ENCODE measurements at places on chromosomes 7 and 10.

DNA sequence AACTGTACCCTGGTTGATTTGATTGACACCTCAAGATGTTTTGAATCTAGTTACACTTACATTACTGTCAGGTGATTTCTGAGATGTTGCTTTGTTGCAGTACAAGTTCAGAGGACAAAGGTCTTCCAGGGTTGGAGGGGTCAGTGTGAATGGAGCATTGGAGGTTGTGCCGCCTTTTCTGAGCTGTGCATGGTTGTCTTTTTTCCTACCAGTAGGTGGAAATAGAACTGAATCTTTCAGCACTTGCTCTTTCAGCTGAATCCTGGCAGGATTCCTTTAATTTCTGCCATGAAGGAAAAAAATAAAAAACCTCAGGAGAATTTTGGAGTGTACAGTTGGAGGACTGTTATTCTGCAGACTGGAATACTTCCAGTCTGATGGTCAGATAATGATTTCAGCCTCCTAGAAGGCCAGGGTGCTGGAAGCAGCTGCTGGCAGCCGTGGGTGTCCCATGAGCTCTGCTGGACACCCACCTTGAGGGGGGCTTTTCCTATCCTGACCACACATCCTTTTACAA is 82.7 kb downstream of the PLCE1 start:
- DNase-seq = no peak

- DNase-seq = no peak
Measured at GRCh38 chr10:91602868-91603568, 29.9 kb downstream of the PPP1R3C start.

GRCh38 chr10:48659790-48660189 is 24.9 kb upstream of the WDFY4 start:
- DNase-seq = no peak

- DNase-seq = no peak
Measured at GRCh38 chr7:133534816-133535215, 281.9 kb downstream of the EXOC4 start.

- no peak for DNase-seq
Measured at GRCh38 chr7:40493609-40494051, 358.8 kb downstream of the SUGCT start.

GRCh38 chr10:373015-373414 is 237.8 kb downstream of the ZMYND11 start:
- no peak for DNase-seq

- DNase-seq = no peak
Measured at GRCh38 chr10:5550621-5551530, 26.1 kb downstream of the CALML3 start.

DNA sequence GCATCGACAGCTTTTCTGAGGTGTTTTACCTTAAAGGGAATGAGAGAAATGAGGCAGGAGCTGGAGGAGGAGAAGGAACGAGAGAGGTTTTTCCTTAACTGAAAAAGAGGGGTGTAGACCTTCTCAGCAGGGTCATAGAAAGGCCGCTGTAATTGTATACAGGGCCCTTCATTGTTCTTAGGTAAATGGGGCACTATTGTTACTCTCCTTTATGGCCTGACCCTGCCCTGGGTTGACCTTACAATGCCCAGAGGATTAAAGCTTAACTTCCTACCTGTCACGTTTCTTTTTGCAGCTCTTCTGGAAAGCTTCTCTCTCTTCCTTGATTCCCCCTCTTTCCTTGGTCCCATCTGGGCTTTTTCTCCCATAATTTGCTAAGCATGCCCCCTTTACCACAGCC is 13.7 kb upstream of the PDLIM1 start:
- DNase-seq = no peak

- DNase-seq = no peak
Measured at GRCh38 chr10:121070275-121071070, 219.3 kb downstream of the WDR11 start.

GRCh38 chr10:11588873-11589574 is 22.4 kb downstream of the USP6NL start:
- DNase-seq = no peak

Measured in tibial nerve (tissue), 4 donors.